ENCODE measurements at places on chromosomes 5 and 9. TPM values are rescaled to one million over a fixed set of nuclear protein-coding genes. Genes with fewer than 3 reads are reported as not detected.
A peak's percentile ranks its signal among the peaks of the same experiment; 100 is the strongest.

DAB2IP gene
- total RNA-seq: 71.0 TPM

SLC26A2 gene
- total RNA-seq: 21.1 TPM

GFRA3 gene
- 0.13 TPM for total RNA-seq

ADGRV1 gene
- 86.0 TPM for total RNA-seq

KIF12 gene
- total RNA-seq: 17.4 TPM

FBXL17 gene
- 9.4 TPM for total RNA-seq

DNA sequence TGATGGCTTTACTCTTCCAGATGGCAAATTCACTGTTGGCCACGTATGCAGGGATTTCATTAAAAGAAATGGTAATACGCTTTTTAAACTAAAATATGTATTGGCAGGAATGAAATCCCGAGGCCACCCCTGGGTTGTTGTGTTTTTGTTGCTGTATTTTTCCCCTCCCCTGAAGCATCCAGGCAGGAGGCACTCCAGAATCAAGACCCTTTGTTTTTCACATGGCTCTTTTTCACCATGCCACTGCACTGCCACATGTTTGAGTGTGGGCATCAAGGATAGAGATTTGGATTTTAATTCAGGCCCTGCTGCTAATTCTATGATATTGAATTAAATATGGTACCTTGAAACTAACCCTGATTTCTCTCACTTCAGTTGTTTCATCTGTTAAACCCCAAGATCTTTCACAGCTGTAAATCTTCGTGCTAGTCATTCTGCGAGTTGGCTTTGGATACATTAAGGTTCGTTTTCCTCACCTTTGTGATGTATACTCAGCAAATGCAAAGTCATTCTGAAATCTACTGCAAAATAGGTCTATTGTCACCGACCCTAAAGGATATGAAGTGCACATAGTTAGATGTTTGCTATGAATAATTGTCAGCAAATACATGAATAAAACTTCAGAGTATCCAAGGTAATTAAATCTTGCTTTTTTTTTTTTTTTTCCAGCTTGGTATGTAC is 533.4 kb downstream of the PTPRD start:
- DNase-seq: no peak

DNA sequence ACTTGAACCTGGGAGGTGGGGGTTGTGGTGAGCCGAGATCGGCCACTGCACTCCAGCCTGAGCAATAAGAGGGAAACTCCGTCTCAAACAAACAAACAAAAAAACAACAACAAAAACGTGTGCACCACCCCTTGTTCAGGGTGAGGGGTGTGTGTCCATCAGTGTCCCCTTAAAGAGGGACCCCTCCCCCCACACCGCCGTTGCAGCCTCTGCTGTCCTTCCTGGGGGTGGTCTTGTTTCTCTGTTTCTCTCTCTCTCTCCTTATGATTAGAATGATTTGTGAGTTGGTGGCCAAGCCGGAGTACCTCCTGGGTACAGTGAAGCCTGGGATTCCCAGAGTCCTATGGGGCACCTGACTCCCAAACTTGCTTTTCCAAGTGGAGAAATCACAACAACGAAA is 49.6 kb downstream of the RGS3 start:
- no peak for DNase-seq

NUDT12 gene
- total RNA-seq: 21.2 TPM

DNA sequence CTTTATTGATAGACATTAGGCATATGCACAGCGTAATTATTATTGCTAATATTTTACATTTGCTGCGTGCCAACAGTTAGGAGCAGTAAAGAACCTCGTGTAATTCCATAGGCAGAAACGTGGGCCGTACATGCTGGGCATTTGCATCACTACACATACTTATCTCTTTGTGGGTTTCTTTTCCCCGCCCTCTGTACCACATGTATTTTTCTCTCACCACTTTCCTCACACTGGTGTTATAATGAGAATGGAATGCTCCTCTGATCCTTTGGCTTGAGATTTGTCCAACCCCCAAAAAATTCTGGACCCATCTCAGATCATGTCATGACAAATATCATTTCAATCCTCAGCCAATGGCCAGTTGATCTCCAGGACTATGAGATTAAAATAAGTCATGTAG is 1952.6 kb upstream of the WWC1 start:
- DNase-seq: no peak

GRCh38 chr9:115262952-115263351 is 145.0 kb upstream of the TNC start:
- no peak for DNase-seq

GRCh38 chr5:126506079-126506478 is 82.9 kb downstream of the GRAMD2B start:
- no peak for DNase-seq

- no peak for DNase-seq
Measured at GRCh38 chr9:100108559-100108958, 9.5 kb downstream of the INVS start.

DNA sequence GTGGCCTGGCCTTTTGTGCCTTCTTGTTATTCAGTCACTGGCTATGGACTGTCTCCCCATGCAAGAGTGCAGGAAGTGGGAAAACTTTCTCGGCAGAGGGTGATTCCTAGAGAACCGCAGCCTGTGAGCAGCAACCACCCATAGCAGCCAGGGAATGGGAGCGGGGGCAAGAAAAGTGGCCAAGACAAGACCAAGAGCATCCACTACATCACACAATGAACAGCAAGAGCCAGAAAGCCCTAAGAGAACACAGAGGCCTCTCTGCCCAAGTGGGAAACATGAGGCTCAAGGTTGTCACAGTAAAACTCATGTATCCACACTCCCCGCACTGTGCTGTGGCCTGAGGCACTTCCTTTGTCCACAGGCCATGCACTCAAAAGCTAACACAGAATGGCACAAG is 129.1 kb upstream of the FSTL4 start:
- no peak for DNase-seq

DNA sequence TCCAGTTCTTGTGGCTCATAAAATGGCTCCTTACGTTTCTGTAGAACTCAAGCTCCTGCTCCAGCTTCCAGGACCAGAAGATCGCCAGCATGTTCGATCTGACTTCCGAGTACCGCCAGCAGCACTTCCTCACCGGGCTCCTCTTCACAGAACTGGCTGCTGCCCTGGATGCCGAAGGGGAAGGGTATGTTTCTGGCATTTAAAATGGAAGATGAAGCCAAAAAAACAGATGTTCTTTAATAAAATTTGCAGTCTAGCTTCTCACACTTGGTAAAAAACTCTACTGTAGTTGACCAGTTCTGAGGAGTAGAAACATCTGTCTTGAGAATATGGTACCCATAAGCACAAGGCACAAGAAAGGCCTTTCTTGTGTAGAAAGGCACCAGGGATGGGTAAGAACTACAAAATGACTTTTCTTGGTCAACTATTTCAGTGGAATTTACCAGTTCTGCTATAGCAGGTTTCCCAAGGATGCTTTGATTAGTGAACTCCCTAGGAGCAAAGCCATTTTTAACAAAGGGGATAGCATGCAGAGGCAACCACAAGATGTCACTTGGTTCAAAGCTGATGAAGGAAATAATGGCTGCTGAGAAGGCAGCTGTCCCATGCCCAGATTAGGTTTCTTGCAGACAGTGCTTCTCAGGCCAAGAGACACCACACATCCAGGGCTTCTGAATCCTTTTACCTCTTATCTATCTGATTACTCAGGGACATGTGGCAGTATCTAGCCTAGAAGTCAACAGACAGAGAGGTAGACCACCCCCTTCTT is 192.4 kb downstream of the DOCK8 start:
- DNase-seq: no peak

GRCh38 chr5:104199771-104200170 is 637.2 kb upstream of the NUDT12 start:
- DNase-seq: no peak

AJM1 gene
- total RNA-seq: 2.1 TPM

DNA sequence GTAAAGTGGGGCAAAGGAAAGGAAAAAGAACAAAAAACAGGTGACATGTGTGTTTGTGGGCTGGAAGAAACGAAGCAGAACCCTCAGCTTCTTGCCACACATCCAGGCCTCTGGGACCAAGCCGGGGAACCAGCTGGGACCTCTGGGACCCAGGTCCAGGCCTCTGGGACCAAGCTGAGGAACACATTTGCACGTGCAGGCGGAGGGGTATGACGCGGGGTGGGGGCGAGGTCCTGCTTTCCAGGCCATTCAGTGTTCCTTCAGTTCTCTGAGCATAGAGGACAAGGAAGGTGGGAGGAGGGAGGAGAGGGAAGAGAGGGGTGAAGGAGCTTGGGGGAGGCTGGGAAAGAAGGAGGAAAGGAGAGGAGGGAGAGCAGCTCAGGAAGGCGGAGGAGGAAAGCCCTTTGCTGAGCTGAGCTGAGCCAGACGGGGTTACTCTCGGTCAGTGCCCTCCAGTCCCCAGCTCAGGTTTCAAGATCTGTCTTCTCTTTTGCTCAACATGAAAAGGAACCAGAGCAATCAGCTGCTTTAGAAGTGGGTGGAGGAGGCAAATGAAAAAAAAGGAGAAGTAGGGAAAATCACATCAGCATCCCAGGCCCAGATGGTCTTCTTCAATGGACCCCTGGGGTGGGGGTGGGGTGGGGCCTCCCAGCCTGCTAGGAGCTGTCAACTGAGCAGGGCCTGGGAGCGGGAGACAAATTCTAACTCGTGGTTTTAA is 59.1 kb downstream of the ABCA1 start:
- DNase-seq: peak; percentile 80

DNA sequence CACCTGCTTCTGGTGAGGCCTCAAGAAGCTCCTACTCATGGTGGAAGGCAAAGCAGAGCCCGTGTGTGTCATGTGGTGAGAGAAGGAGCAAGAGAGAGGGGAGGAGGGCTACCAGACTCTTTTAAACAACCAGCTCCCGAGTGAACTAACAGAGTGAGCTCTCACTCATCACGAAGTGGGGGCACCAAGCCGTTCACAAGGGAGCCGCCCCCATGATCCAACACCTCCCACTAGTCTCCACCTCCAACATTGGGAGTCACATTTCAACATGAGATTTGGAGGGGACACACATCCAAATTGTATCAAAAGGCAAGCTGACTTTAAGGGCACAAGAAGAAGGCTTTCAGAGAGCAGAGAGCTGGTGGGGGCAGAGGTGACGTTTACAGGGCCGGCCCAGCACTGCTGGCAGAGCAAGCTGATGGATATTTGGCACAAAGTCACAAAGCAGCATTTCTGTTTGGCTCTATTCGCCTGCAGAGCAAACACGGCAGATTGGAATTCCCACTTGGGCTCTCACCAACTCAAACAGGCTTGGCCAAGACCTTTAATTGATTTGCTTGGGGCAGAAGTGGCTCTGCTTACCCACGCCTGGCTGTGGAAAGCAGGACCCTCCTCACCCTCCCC is 20.0 kb downstream of the PITX1 start:
- DNase-seq: peak; percentile 31

DNA sequence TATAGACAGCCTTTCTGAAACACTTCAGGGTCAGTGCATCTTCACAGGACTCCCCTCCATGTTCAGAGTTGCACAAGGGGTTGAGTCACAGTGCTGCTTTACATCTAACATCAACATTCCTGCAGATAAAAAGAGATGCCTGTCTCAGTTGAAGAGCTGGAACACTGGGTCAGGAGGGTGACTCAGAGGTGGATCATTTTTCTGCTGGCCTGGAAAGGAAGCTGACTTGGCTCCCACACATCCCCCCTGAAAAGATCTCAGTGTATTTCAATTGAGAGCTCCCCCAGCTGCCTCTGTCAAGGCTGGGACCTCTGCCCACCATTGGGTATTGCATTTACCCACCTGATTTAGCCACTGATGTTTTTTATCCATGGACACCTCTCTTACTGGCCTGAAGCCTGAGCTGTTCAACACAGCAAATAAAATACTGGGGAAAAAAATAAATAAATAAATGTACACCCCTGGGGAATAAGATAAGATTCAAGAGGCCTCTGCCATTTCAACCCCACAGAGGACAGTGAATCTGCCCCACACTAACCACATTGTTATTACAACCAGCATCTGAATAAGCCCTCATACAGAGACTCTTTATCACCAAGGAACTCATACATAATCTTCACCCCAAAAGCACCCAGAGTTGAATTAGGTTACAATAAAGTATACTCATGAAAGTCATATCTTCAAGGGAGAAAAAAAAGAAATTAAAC is 716.4 kb downstream of the SEMA5A start:
- no peak for DNase-seq

DNA sequence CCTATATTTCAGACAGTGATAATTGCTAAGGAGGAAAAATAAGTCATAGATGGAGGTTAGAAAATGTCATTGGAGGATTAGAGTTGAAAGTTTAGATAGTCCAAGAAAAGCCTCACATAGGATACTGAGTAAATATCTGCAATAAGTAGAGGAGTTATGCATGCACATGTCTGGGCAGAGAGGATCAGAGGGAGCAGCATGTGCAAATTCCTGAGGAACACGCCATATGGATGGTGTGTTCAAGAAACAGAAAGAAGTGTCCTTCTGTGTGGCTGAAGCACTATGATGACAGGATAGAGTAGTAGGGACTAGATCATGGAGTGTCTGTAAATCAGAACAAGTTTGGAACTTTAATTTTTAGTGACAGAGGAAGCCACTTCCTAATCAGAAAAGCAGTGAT is 52.2 kb downstream of the SGCD start:
- no peak for DNase-seq

DNA sequence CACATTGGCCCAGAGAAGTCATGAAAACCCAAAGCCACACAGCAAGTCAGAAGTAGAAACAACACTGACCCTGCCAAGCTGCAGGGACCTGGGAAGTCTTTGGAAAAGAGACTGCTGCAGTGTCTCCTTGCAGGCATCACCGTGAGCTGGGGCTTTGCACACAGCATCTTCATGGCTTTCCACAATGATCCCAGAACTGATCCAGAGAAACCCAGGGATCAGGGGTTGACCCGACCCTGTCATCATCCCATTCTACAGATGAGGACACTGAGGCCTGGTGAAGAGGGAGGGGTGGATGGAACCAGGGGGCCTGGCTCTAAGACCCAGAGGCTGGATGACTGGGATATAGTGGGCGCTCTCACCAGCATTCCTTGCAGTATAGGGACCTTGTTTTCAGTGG is 4.3 kb upstream of the FAM78A start:
- DNase-seq: no peak

INSL4 gene
- not detected for total RNA-seq

DNA sequence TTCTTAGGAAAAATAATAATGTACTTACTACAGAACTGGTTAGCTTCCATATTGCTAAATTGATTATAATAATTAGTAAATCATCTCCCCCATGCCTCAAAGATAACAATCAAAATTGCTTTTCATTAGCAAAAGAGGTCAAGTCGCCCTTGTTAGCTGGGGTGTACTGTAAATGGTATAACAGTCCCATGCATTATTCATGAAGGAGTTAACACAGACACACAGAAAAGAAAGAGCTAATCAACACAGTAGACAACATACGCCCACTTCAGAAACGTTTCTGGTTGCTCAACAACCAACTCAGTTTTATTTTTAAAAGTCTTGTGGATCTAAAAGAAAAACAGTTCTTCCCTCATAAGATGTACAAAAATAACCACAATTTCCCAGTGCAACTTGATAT is 100.2 kb downstream of the MPDZ start:
- no peak for DNase-seq

DBH gene
- not detected for total RNA-seq

CCIN gene
- 0.35 TPM for total RNA-seq
